Activated T-cell treated with anti-CD3 and anti-CD28 coated beads, Interleukin-2, amount 50 U/mL, for 24 hours (primary cell): ENCODE measurements at places on chromosomes 7 and 10.

DNA sequence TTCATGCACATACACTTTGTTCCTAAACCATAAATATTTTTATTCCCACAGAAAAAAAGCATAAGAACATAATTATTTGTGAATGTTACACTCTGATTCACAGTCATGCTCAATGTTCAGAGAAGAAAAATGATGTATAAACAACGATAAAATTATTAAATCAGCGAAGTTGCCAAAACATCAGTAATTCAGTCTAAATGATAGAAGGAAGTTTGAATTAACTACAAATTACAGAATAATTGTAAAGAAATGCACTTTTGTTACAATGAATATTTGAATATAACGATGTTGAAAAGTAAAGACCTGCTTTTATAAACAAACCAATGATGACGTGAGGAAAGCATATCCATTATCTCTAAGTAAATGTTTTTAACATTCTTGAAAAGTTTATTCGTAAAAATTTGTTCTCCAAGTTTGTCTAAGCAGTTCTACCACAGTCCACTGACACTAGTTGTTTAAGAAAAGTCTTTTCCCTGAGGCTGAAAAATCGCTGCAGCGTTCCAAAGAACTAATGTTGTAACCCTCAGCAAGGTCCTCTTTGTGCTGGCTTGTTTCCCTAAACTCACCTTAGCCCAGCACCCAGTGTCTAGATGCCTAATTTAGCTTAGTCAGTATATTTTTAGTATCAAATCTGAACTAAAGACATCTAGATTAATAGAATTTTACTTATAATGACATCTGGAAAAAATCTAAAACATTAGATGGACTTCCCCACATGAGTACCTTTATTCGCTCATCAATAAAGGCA is 30.4 kb downstream of the TSPAN12 start:
- no peak for DNase-seq

- no peak for DNase-seq
These were observed 2.0 kb downstream of the AGAP3 start for GRCh38 chr7:151088019-151088855.

- no peak for DNase-seq
These were observed 141.5 kb upstream of the NPVF start for GRCh38 chr7:25369786-25370185.

- no peak for DNase-seq
These were observed 722.2 kb downstream of the PARD3 start for GRCh38 chr10:34092891-34093290.

DNA sequence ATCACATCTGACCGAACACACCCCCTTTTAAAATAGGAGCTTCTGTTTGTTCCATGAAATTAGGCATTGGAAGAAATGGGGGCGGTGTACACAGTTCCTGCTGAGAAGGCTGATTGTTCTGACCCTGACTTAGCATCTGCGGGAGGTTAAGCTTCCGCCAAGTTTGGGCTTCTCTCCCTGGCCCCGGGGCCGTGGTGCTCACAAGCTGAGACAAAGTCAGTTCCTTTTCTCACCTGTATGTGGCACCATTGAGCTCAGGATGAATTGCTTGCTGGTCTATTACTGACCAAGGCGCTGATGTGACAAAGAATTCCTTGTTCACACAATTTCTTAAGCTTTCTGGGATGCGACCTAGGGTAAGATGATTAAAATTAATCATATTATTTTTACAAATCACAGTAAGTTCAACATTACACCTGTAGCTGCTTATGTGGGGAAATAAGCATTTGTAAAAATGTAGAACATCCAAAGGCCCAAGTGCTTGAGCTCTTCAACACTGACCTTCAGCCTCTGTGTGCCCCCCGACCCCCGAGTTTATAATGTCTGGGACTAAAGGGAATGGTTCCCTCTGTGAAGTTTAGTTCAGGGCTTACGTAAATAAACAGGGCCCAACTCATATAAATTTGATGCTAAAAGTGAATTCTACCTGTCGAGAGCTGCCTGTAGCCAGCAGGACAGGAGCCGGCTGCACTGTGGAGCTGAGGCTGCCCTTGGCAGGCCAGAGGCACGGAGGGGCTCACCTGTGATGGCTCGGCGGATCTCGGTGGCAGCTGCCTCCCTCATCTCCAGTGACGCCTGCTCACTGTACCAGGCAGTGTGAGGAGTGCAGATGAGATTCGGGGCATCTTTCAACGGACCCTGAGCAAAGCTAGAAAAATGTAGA is 50.8 kb downstream of the ZRANB1 start:
- peak; percentile 31 for DNase-seq

DNA sequence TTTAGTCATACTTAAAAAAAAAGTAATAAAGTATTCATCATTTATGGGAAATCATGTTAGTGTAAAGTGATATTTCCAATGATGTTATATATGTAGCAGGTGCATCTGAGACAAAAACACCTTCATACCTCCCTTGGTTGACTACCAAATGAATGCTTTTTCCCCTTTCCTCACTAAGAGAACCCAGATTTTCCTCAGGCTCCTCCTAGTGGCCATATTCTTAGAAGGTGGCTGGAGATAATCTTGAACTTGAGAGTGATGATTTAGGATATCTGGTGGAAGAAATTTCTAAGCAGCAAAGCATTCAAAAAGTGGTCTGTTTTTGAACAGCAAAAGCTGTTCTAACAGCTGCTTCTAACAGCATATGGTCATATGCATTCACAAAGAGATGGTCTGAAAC is 16.8 kb upstream of the DNAH11 start:
- DNase-seq = no peak

GRCh38 chr7:123571684-123572083 is 14.1 kb upstream of the NDUFA5 start:
- DNase-seq = no peak

DNA sequence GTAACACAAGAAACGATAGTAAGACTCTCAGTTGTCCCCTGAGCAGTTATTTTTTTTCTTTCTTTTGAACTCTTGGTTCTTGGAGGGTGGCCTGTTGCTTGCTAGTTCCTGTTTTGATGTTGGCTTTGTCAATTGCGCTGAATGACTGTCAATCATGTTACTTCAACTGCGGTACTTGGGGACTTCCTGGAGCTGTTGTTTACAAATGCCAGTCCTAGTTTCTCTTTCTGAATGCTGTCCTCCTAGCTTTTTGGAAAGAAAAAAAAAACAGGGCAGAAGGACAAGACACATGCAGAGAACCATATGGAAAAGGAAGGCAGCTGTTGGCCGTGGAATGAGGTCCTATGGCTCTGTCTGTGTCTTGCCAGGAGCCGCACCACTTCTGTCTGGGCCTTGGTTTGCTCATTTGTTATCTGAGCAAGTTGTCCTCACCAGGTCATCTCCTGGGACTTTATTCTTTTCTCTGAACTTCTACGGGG is 7.0 kb upstream of the PDCD4 start:
- DNase-seq = no peak

- no peak for DNase-seq
These were observed 69.9 kb upstream of the GTF2I start for GRCh38 chr7:74587435-74588126.

- DNase-seq = no peak
These were observed 876 bp upstream of the PIK3AP1 start for GRCh38 chr10:96721207-96721572.

- DNase-seq = no peak
These were observed 297.6 kb downstream of the MTERF1 start for GRCh38 chr7:91582799-91583477.
